ENCODE measurements at places on chromosomes 4 and X.

GRCh38 chr4:60313611-60314178 lies 886.4 kb upstream of the ADGRL3 start:
- DNase-seq: no peak

- DNase-seq: no peak
Measured at GRCh38 chrX:40247382-40247781, 149.6 kb upstream of the BCOR start.

GRCh38 chr4:175656649-175657048 lies 155.4 kb downstream of the GPM6A start:
- DNase-seq: no peak

DNA sequence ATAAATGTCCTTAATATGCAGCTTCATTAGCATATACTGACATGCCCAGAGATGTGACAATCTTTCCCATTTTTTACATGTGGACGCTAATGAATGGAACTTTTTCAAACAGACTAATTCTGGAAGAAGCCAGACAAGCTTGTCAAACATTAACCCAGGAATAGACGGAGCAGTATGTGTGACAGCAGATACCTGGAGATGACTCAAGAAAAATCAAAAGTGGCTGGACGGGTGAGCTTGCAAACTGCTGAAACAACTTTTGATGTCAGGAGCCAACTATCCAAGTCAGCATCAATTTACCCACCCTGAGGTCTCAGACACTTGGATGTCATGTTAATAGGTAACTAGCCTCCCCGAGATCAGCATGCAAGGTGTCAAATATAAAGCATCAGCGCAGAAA lies 183.0 kb downstream of the PACRGL start:
- DNase-seq: no peak

DNA sequence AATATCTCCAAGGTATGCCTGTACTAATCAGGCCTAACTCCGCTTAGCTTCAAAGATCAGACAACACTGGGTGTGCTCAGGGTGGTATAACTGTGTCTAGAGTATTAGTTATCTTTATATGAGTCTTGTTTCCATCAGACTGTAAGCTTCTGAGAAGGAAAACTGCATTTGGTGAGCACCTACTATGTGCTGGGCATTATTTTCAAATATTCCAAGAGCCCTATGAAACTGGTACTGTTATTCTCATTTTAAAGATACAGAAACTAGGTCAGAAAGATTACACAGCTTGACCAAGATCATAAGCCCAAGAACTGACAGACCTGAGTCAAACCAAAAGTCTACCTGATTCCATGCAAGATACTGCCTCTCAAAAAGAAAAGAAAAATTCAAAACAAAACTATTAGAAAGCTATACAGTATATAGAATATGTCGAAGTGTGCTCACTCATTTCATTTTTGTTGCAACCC lies 44.4 kb downstream of the LRBA start:
- DNase-seq: no peak

DNA sequence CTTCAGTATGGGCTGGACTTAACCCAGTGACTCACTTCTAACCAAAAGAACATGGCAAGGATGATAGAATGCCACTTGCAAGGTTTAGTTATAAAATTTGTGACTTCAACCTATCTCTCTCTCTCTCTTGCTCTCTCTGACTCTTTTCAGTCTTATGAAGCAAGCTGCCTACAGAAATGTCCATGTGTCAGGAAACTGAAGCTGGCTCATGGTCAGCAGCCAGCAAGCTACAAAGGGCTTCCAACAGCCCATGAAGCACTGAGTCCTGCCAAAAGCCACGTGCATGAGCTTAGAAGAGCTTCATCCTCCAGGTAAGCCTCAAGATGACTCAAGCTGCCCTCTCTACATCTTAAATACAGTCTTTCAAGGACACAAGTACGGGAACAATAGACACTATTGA lies 100.3 kb downstream of the HS3ST1 start:
- no peak for DNase-seq

GRCh38 chrX:45781901-45782553 lies 581.4 kb upstream of the DIPK2B start:
- peak; percentile 10 for DNase-seq

- DNase-seq: no peak
Measured at GRCh38 chr4:10164877-10165283, 48.3 kb upstream of the WDR1 start.

DNA sequence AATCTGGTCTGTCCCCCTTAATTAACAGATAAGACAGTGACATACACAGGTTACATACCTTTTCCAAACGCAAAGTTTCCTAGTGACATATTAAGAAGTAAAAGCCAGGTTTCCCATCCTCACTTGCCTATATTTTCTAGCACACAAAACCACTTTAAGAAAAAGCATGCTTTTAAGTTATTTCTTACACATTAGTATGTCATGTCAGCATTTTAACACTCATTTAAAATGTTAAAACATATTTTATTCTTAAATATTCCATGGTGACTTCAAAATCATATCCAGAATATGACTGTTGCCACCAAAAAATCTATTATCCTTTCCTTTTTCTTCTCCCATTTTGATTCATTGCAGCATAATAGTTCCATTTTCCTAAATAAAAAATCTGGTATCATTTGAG lies 1830.2 kb downstream of the STIM2 start:
- no peak for DNase-seq

DNA sequence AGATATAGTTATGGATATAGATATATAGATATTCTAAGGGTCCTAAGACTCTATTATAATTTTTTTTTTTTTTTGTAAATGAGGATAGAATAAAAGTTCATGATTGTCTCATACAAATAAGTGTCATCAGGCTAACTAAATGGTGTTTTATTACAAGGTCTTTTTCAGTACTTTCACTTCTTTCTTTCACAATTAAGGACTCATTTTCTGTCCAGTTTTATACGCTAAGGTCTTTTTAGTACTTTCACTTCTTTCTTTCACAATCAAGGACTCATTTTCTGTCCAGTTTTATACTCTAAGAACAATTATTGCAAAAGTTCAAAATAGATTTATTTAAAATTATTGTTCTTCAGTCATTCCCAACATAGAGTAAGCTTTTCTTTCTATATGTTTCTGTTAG lies 32.7 kb downstream of the RUFY3 start:
- DNase-seq: no peak

DNA sequence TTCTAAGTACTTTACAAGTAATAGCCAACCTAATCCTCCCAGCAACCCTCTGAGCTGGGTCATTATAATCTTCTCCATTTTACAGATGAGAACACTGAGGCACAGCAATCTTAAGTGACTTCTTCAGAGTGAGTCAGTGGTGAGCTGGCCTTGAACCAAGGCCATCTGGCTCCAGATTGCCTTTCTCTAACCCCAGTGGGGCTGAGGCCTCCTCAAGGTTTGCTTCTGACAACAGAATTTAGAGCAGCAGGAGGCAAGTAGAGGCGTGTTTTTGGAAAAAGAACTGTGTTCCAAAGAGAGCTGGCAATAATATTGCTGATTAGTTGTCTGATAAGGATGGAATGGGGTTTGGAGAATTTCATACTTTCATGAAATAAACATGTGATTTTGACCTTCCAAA lies 41.2 kb downstream of the PIR start:
- no peak for DNase-seq

DNA sequence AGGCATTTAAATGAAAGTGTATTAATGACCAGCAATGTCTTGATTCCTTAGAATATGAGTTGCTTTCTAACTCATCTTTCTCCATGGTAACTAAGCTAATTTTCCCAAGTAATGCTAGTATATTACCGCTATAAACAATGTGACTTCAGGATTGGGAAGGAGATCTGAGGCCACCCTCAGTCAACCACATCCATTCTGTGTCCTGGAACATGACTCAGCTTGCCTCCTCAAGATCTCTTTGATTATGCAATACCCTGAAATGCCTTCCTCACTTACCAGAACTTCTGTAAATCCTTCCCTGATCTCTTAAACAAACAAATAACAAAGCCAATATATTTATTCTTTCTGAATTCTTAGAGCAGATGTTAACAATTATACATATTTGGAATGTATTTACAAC lies 1495.5 kb downstream of the PCDH18 start:
- no peak for DNase-seq

Measured in CD4-positive, alpha-beta memory T cell (primary cell).